Stimulated activated CD4-positive, alpha-beta T cell treated with anti-CD3 and anti-CD28 coated beads, Interleukin-1b, Interleukin-23, amount 100 ng/mL, for 1 hour (primary cell): ENCODE measurements at places on chromosomes 13 and 19.

GRCh38 chr13:64471916-64472315 lies 2758.2 kb downstream of the PCDH9 start:
- no peak for DNase-seq

GRCh38 chr19:39112338-39112890 lies 13.2 kb upstream of the PAK4 start:
- no peak for DNase-seq

GRCh38 chr19:13960863-13961784 lies 8.8 kb downstream of the DCAF15 start:
- no peak for DNase-seq

GRCh38 chr19:16446724-16447368 lies 24.9 kb downstream of the EPS15L1 start:
- DNase-seq = no peak

- no peak for DNase-seq
These were observed 12.2 kb downstream of the CBARP start for GRCh38 chr19:1225440-1226226.

GRCh38 chr13:36352350-36352749 lies 6.2 kb upstream of the SPART start:
- no peak for DNase-seq
